ENCODE measurements at places on chromosomes 13 and 19.

GRCh38 chr19:13992025-13992424 is 14.1 kb downstream of the RFX1 start:
- DNase-seq: no peak

DNA sequence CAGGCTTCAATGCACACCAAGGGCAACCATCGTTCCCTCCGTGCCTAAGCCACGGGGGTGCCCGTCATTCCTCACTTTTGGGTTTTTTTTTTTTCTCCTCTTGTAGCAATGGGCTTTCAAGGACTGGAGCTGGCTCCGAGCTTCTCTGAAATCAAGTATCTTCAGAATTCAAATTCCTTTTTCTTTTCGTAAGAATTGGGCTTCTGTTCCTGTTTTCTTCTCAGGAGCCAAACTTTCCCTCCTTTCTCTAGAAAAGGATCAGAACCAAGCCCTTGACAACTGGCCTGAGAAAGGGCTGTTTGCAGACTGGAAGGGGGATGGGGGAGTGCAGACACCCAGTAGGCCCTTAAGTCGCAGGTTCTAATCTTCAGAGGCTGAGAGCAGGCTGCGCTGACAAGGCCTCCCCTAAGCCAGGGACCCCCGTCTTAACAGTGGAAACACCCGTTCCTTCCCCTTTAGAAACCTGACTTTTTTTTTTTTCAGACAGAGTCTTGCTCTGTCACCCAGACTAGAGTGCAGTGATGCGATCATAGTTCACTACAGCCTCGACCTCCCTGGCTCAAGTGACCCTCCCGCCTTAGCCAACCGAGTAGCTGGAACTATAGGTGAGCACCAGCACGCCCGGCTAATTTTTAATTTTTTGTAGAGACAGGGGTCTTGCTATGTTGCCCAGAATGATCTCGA is 51.6 kb downstream of the RFX2 start:
- no peak for DNase-seq

- no peak for DNase-seq
These were observed 204.3 kb downstream of the EFNB2 start for GRCh38 chr13:106331116-106331515.

- DNase-seq: no peak
These were observed 4.2 kb downstream of the RCBTB1 start for GRCh38 chr13:49580980-49581680.

- no peak for DNase-seq
These were observed 69.7 kb upstream of the GPR183 start for GRCh38 chr13:99376924-99377323.

DNA sequence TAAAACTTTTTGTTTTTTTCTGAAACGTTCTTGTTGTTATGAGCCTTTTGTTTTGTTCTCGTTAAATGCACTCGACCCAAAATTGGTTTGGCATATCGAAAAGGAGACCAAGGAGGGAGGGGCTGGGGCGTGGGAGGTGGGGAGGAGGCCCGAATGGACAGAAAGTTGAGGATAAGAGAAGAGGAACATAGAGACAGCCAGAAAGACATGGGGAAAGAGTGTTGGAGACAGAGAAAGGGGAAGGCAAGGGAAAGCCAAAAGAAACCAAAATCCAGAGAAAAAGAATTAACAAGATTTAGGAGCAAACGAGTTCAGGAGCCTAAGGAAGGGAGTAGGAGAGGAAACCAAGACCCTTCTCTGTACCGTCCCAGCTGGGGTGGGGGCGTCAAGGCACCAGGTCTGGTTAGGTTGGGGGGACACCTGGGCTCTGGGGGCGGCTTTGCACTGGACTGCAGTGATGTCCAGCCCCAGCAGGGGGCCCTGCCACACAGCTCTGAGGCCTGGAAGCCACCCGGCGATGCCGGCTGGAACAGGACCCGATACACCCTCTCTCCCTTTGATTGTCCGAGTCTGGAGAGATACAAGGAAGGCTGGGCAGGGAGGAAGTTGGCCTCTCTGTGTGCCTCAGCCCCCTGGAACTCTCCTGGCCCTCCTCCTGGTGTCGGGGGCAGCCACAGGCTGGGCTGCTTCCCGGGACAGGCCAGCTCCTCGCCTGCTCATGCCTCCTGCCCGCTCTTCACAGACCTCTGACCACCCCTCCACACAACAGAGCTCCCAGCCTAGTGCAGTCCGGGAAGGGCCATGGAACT is 11.6 kb upstream of the ASF1B start:
- DNase-seq: peak; percentile 46

- no peak for DNase-seq
These were observed 28.5 kb downstream of the GARRE1 start for GRCh38 chr19:34282611-34283519.

DNA sequence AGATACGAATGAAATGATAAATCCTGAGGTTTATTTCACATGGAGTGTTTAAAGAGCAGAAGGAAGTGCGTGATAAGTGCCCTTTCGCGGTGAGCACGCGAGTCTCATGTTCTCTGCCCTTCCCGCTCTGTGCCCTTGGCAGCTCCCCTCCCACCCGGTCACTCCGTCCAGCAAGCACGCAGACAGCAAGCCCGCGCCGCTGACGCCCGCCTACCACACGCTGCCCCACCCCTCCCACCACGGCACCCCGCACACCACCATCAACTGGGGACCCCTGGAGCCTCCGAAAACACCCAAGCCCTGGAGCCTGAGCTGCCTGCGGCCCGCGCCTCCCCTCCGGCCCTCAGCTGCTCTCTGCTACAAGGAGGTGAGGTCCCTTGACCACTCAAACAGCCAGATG is 37.4 kb upstream of the TEX29 start:
- DNase-seq: no peak

- DNase-seq: no peak
These were observed 1.3 kb upstream of the INTS6 start for GRCh38 chr13:51453959-51454703.

GRCh38 chr19:35006342-35006998 is 6.3 kb downstream of the GRAMD1A start:
- no peak for DNase-seq

- DNase-seq: no peak
These were observed 17.1 kb downstream of the UCHL3 start for GRCh38 chr13:75566658-75567057.

GRCh38 chr13:52454820-52455676 is at the start of gene CKAP2:
Gene CKAP2 (plus strand): TSS chr13:52455478. CDS start chr13:52455557, 79 bp downstream.
- DNase-seq: peak; percentile 69

DNA sequence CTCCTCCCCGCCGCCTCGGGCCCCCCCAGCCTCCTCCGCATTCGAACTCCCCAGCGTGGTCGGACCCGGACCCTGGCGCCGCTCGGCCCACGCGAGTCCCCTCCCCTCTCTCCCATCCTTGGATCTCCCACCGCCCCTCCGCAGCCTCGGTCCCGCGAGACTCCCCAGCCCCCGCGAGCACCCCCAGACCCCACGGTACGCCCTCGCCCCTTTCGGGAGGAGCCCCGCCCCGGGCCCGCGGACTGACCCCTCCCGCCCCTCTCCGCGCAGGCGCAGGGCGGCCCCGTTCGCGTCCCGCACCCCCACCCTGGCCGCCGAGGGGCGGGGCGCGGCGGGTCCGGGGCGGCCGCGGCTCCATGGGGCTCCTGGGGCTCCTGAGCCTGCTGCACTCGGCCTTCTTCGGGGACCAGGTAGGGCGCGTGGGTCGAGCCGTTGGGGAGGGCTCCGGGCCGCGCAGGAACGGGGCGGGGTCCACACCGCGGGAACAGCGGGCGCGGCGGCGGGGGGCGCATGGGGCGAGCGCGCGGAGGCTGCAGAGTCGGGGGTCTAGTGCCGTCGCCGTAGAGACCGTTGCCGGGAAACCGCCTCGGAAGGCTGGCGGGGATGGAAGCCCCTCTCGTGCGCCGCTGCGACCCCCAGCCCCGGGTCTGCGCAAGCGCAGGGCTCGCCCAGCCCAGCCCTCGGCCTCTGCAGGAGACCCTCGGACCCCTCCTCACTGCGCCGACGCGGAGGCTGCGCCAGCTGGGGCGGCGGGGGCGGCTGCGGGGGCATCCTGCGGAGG is 3.8 kb upstream of the APC2 start:
- DNase-seq: no peak

DNA sequence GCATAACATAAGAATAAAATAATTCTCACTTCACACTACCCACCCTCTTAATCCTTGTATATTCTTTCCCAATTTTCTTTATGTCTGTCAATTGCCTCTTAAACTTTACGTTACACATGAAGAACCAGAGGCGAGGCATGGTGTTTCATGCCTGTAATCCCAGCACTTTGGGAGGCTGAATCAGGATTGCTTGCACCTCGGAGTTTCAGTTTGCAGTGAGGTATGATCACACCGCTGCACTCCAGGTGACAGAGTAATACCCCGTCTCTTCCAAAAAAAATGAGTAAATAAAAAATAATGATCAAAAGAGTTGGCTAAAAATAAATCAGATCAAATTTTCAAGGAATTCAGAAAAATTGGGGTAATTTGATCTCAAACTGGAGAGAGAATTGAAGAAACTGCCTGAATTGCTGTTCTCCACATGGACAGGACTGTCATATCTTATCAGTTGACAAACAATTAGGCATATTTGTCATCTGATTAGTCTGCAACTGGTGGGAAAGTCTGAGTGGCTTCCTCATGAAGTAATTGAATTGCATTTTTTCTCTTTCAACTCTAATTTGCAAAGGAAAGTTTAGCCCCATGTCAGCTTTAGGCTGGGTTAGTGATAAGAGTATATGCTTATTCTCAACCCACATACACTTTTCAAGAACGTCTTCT is 302.9 kb downstream of the ITGBL1 start:
- no peak for DNase-seq

DNA sequence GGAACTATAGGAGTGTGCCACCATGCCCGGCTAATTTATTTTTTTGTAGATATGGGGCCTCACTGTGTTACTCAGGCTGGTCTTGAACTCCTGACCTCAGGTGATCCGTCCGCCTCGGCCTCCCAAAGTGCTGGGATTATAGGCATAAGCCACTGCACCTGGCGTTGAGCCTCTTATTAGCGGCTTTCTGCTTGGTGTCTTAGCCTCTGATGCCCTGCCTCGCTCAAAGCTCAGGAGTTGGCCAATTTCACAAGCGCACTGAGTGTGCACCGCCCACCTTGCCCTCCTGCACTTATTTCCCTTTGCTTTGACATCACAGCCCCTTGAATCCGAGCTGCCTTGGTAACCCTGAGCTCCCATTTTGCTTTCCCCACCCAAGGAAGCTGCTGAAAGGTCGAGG is 10.1 kb downstream of the YIPF2 start:
- no peak for DNase-seq

- DNase-seq: no peak
These were observed 13.1 kb downstream of the LRCH1 start for GRCh38 chr13:46565808-46566750.

GRCh38 chr13:40406405-40407120 is 259.9 kb downstream of the FOXO1 start:
- DNase-seq: no peak

DNA sequence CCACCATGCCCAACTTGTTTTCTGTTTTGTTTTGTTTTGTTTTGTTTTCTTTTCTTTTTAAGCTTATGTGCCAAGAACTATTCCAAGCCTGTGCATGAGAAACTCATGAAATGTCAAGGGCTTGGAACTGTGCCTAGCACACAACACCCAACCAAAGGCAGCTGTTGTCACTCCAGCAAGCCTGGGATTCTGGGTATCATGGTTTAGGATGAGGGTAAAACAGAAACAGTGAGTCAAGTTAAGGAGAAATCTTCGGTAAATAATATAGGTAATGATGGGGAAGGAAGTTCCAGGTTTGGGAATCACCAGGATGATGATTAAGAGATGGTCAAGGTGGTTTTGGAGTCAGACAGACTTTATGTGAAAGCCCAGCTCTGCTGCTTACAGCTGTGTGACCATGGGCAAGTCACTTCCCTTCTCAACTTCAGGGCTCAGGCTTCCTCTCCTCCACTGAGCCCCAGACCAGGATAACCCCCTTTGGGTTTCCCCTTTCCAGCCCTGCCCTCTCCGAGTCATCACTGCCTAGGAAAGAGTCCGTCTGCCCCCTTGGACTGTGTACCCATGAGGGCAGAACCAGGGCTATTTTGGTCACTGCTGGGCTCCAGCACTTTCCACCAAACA is 5.0 kb downstream of the PVR start:
- no peak for DNase-seq

DNA sequence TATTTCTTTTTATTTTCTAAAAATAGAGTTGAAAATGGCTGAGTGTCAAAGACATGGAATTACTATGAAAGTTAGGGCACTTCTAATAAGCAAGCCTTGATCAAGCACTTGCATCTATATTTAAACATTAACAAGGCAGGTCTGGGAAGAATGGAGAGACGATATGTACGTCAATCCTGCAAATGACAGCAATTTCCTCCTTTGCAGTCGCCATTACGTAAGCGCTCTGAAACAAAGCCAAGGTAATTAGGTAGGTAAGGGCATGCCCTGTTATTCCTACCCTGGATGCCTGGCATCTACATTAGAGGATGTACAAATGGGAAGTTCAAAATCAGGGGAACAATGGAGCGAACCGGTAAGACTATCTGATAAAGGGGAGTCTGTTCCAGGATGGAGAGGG is 664.0 kb upstream of the ARGLU1 start:
- DNase-seq: no peak

DNA sequence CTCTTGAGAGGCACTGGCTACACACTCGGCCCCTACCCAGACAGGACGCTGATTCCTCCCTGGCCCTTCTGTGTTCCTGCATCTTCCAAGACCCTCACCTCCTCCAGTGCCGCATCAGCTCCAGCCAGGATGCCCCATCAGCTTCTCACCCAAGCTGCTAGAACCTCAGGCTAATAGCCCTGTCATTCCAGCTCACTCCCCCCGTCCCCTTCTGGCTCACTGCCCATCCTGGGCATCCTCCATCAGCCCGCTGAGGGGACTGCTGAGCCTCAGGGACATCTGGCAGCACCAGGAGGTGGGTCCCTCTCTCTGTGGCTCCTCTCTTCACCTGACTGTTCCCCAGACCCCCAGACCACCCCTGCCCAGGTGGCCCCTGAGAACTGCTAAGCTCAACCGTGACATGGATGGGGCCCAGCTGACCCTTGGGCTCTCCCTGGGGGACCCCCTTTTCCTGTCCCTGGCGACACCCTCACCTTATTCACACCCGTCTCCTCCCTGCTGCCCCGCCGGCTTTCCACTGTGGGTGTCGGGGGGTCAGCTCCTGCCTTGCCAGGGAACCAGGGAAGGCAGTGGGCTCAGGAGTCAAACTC is 4.8 kb downstream of the FFAR3 start:
- no peak for DNase-seq

Data from GM18507 (cell line).